ENCODE measurements at places on chromosomes 7 and 10. TPM values are rescaled to one million over a fixed set of nuclear protein-coding genes. Genes with fewer than 3 reads are reported as not detected.

SPDYE11 gene
- total RNA-seq: 0.04 TPM

- no peak for DNase-seq
These were observed 3.2 kb downstream of the AMZ1 start for GRCh38 chr7:2691011-2691707.

CALML3 gene
- not detected for total RNA-seq

GRCh38 chr7:85237721-85238120, 50.9 kb upstream of the SEMA3D start:
- DNase-seq: no peak

AFAP1L2 gene
- 20.7 TPM for total RNA-seq

GRCh38 chr7:41705109-41705901, 2.4 kb upstream of the INHBA start:
- peak; percentile 92 for DNase-seq

TCAF2 gene
- total RNA-seq: 9.4 TPM

SLC35G1 gene
- total RNA-seq: 2.9 TPM

DNA sequence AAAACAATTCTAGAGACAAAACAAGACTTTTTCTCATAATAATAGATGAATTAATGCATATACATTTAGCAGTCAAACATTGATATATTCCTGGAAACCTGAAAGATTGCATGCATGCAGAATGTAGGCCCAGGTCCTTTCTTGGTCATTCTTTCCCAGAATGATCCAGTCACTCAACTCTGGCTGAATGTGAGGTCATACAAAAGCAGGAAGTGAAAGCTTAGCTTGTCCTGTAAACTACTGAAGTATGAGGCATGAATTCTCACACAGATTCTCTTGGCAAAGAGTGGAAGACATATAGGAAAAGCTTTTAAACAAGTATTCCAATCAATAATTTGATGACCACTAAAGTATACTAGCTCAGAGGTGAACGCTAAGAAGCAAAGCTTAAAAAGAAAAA, 253.9 kb downstream of the PPP1R3A start:
- no peak for DNase-seq

GRCh38 chr10:132884041-132884440, 58.3 kb downstream of the CFAP46 start:
- no peak for DNase-seq

- no peak for DNase-seq
These were observed 4.5 kb upstream of the CCDC3 start for GRCh38 chr10:13006037-13006436.

ZYX gene
- 41.4 TPM for total RNA-seq

- DNase-seq: no peak
These were observed 284.5 kb downstream of the PTPRN2 start for GRCh38 chr7:158303121-158303520.

DNA sequence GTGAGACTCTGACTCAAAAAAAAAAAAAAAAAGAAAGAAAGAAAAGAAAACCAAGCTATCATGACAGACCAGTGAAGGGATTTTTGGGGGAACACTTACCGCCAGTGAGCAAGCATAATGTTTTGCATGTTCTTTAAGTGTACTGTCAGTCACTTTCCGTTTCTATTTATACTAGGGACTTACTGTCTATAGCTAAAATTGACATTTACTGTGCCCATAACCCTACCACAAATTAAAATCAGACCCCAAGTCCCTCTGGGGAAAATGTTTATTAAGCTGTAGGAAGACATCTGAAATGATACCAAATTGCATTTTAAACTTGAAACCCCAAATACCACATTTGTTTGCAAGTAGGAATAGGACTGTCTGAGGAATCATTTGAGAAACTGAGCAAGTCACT, 252.8 kb downstream of the TRIL start:
- DNase-seq: no peak

DNA sequence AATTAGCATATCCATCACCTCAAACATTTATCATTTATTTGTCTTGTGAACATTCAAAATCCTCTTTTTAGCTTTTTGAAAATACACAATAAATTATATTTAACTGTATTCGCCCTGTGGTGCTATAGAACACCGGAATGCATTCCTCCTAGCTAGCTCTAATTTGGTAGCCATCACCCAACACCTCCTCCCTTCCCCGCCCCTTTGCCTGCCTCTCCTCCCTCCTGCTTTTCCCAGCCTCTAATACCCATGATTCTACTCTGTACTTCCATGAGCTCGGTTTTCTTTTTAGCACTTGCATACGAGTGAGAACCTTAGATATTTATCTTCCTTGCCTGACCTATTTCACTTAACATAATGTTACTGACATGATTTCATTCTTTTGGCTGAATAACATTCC, 80.1 kb downstream of the ANKRD26 start:
- no peak for DNase-seq

- DNase-seq: no peak
These were observed 290.9 kb upstream of the SP8 start for GRCh38 chr7:21077602-21078001.

- peak; percentile 75 for DNase-seq
These were observed 198.1 kb upstream of the LYZL2 start for GRCh38 chr10:30827531-30828120.

- no peak for DNase-seq
These were observed 542 bp upstream of the SAMD9L start for GRCh38 chr7:93148727-93149126.

DNA sequence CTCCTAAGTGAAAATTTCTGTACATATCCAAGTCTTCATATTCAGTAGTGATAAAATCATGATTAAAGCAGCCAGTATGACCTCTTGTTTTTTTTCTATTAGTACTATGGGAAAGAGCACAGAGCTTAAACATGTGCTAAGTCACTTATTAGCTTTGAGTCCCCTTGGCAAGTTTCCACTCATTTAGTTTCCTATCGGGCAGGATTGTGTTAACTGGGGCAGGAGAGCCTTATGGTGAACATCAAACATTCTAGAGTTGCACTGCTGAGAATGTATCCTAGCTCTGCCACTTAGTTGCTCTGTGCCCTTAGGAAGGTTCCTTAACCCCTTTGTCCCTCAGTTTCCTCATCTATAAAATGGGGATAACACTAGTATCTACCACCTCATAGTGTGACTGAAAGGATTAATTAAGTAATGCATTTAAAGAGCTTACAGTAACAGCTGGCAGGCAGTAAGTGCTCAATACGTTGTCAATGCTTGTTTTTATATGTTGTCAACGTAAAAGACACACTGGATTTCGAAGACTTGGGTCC, 117.6 kb downstream of the DOCK4 start:
- DNase-seq: no peak

DNA sequence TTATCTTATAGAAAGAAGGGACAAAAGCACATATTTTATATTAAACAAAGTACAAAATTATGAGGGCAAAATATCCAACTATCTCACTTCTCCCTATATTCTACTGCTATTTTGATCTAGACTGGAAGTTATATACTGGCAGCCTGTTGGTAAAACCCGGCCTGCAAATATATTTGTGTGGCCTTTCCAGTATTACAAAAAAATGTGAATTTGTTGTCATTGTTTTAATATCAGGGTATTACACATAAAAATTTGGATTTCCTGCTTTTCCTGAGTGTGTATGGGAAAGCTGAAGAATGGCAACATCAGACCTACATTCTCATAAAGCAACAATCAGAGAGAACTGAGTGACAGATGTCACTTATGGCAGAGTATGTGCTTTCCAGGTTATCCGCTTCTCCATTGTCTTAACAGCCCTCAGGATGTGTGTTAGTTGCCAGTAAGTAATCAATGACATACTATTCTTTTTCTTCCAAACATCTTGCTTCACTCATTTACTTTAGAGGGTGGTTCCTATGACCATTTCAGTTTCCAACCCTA, 7.3 kb downstream of the SYPL1 start:
- peak; percentile 11 for DNase-seq

GRCh38 chr7:111955616-111956015, 250.6 kb downstream of the DOCK4 start:
- DNase-seq: no peak

GRCh38 chr7:265998-266850, 23.7 kb upstream of the FOXL3 start:
- DNase-seq: no peak

All from muscle of leg (tissue), 16 donors.